Activated T-cell treated with anti-CD3 and anti-CD28 coated beads, Interleukin-2, amount 50 U/mL, for 72 hours (primary cell): ENCODE measurements at places on chromosomes 12 and 14. TPM values are rescaled to one million over a fixed set of nuclear protein-coding genes. Genes with fewer than 3 reads are reported as not detected.

DNA sequence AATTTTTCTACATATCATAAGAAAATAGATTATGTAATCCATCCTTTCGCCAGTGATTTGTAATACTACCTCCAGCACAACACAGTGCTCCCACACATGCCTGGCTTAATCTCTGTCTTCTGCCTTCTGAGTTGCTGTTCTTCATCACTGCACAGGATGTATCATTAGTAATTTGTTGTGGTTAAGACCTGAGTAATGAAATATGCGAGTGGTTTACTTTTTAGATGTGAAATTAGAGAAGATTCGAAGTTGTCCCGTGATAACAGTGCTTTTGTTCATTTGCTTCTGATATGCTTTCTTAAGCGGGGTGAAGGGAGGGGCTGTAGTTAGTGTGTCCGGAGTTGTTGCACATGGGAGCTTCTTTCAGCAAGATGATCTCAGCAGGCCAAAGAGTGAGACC, 18.1 kb downstream of the KRT85 start:
- peaks cover 6% of the 10 kb centered on the region for H3K4me1 ChIP-seq
- H3K36me3 ChIP-seq: no peaks in the 10 kb centered on the region
- no peak overlapping the region for H3K4me3 ChIP-seq
- H3K27me3 ChIP-seq: no peaks in the 10 kb centered on the region
- H3K27ac ChIP-seq: no peak overlapping the region
- no peak for DNase-seq

GRCh38 chr14:77378701-77379100, 1.5 kb downstream of the SAMD15 start:
- peaks cover 9% of the 10 kb centered on the region for H3K36me3 ChIP-seq
- H3K4me3 ChIP-seq: no peak overlapping the region
- H3K27ac ChIP-seq: no peak overlapping the region
- H3K27me3 ChIP-seq: no peaks in the 10 kb centered on the region
- H3K4me1 ChIP-seq: peaks cover 26% of the 10 kb centered on the region

Gene PRH2
- not detected for total RNA-seq

DNA sequence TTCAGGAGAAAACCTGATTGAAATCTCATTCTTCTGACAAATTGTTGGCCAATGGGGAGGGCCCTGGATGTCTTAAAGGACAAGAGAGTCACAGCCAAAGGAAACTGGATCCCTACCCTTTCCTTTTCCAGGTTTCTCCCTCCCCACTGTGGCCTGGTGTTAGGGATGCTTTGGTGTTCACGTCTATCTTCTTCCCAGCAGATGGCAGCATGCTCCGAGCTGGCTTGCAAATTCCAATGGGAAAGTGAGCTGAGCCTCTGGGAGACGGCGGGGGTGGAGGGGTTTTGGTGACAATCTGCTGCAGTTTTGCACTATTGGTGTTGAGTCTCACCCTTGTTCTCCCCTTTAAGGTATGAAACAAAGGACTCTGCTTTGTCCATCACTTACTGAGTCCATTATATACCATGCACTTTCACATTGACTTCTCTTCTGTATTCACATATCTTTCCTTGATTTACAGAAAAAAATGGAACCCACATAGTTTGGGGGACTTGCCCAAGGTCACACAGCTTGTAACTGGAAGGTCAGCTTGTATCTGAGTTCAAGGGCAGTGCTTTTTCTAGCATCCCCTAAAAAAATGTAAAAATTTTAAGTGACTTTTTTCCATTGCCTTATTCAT, 39.3 kb downstream of the CCDC177 start:
- H3K36me3 ChIP-seq: no peaks in the 10 kb centered on the region
- no peak for DNase-seq
- no peak overlapping the region for H3K27ac ChIP-seq
- no peaks in the 10 kb centered on the region for H3K4me1 ChIP-seq
- no peak overlapping the region for H3K4me3 ChIP-seq
- H3K27me3 ChIP-seq: peaks cover 32% of the 10 kb centered on the region

Gene CFAP54
- 0.67 TPM for total RNA-seq

- no peak overlapping the region for H3K27ac ChIP-seq
- H3K27me3 ChIP-seq: no peaks in the 10 kb centered on the region
- DNase-seq: no peak
- H3K4me1 ChIP-seq: no peaks in the 10 kb centered on the region
- H3K36me3 ChIP-seq: no peaks in the 10 kb centered on the region
- no peak overlapping the region for H3K4me3 ChIP-seq
These were observed 30.5 kb upstream of the SLC15A5 start for GRCh38 chr12:16307856-16308475.

Gene PLEKHG7
- total RNA-seq: not detected

Gene ENDOU
- 0.44 TPM for total RNA-seq

GRCh38 chr14:74942608-74943007, 12.8 kb downstream of the PGF start:
- H3K27me3 ChIP-seq: no peaks in the 10 kb centered on the region
- no peak for DNase-seq
- peaks cover 38% of the 10 kb centered on the region for H3K4me1 ChIP-seq

DNA sequence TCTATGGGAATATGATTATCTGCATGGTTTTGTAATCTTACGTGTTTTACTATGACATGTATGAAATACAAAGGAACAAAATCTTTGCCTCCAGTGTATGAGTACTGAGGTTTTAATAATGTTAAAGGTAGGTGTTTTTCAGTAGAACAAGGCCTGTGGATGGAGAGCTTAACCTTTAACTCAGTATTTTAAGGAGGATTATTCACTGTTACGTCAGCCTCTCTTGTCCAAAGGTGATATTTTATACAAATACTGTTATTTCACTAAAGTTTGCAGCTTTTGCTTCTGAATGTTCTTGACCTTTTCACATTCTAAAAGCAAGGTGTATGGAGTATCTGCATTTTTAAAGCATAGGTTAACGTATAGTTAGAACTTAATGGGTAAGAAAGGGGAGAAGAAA, 195.3 kb downstream of the ERC1 start:
- H3K27me3 ChIP-seq: no peaks in the 10 kb centered on the region
- H3K36me3 ChIP-seq: peaks cover 9% of the 10 kb centered on the region
- H3K4me1 ChIP-seq: peaks cover 18% of the 10 kb centered on the region
- DNase-seq: no peak
- H3K27ac ChIP-seq: peak overlapping the region; percentile 91

DNA sequence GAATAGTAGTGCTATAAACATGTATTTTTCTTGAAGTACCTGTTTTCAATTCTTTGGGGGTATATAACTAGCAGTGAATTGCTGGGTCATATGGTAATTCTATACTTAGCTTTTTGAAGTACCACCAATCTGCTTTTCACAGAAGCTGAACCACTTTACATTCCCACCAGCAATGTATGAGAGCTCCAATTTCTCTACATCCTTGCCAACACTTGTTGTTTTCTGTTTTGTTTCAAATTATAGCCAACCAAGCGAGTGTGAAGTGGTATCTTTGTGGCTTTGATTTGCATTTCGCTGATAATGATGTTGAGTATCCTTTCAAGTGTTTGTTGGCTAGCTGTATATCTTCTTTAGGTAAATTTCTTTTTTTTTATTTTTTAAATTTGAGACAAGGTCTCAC, 95.7 kb downstream of the PAPLN start:
- H3K27ac ChIP-seq: no peak overlapping the region
- peaks cover 2% of the 10 kb centered on the region for H3K36me3 ChIP-seq
- no peaks in the 10 kb centered on the region for H3K4me1 ChIP-seq
- H3K27me3 ChIP-seq: no peaks in the 10 kb centered on the region
- DNase-seq: no peak
- no peak overlapping the region for H3K4me3 ChIP-seq

- no peak overlapping the region for H3K27ac ChIP-seq
- no peaks in the 10 kb centered on the region for H3K4me1 ChIP-seq
- no peak overlapping the region for H3K4me3 ChIP-seq
- peak; percentile 43 for DNase-seq
- H3K27me3 ChIP-seq: no peaks in the 10 kb centered on the region
- no peaks in the 10 kb centered on the region for H3K36me3 ChIP-seq
These were observed 33.8 kb upstream of the FGD4 start for GRCh38 chr12:32365473-32366064.

- peaks cover 1% of the 10 kb centered on the region for H3K36me3 ChIP-seq
- H3K4me1 ChIP-seq: peaks cover 18% of the 10 kb centered on the region
- H3K4me3 ChIP-seq: peak overlapping the region; percentile 91
- no peak for DNase-seq
These were observed 5.7 kb upstream of the CCND2 start for GRCh38 chr12:4267704-4268328.

Gene KCNH3
- total RNA-seq: 1.7 TPM

DNA sequence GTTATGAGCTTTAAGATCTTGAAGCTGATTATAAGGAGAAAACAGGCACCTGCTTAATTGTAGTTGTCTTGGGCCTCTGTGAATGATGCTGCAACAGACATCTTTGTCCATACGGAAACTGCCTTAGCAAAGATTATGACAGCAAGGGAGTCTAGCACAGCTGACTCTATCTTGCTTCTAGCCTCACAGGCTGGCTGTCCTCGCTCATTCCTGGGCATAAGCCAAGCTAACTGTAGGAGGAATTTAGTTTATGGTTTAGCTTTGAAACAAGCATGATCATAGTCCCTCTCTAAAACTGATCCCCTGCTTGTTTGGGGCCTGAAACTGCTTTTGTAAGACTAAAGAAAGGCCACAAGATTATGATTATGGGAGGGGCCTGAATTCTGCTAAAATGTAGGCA, 74.3 kb upstream of the C14orf132 start:
- no peak overlapping the region for H3K4me3 ChIP-seq
- no peaks in the 10 kb centered on the region for H3K4me1 ChIP-seq
- H3K27me3 ChIP-seq: no peaks in the 10 kb centered on the region
- DNase-seq: no peak
- H3K36me3 ChIP-seq: no peaks in the 10 kb centered on the region

Gene DEPDC4
- 4.1 TPM for total RNA-seq

DNA sequence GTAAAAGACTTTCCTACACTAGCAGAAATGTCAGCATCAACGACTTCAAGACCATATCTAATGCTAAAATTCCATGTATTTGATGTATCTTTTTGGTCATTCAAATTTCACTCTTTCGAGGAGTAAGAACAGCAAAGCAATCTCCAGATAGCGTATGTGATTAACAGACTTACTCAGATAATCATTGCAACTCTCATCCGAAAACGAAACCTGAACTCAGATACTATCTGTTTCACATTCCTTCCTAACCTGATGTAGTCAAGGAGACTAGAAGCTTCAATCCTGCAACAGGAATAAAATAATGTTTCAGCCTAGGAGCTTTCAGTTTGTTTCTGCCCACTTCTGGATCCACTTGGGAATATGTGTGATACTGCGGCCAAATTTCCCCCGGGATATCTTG, 286.3 kb downstream of the NUAK1 start:
- H3K4me1 ChIP-seq: no peaks in the 10 kb centered on the region
- DNase-seq: no peak
- no peaks in the 10 kb centered on the region for H3K36me3 ChIP-seq
- H3K4me3 ChIP-seq: no peak overlapping the region

DNA sequence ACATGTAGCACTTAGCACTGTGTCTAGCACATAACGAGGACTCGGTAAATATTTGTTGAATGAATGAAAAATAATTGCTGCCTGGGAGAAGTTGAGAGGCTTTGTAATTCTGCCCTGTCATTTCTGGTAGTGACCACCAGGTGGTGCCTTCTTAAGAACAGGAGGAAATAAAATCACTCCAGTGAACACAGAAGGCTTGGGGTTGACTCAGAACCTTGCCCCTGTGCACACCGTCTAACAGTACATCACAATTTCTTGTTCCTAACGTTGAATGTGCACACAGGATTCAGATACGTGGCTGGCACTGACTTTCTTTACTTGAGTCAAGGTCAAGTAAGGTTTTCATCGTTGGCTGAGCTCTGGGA, 91.8 kb downstream of the RGS6 start:
- no peak overlapping the region for H3K27ac ChIP-seq
- peaks cover 20% of the 10 kb centered on the region for H3K4me1 ChIP-seq
- peak overlapping the region; percentile 20 for H3K4me3 ChIP-seq
- peaks cover 62% of the 10 kb centered on the region for H3K27me3 ChIP-seq

Gene C3AR1
- total RNA-seq: 0.19 TPM

- no peaks in the 10 kb centered on the region for H3K4me1 ChIP-seq
- H3K4me3 ChIP-seq: no peak overlapping the region
- no peak for DNase-seq
- H3K27ac ChIP-seq: no peak overlapping the region
- no peaks in the 10 kb centered on the region for H3K36me3 ChIP-seq
These were observed 34.8 kb upstream of the TSPAN9 start for GRCh38 chr12:3042394-3042793.

Gene PRB2
- not detected for total RNA-seq

- no peak for DNase-seq
- peaks cover 11% of the 10 kb centered on the region for H3K4me1 ChIP-seq
- H3K27me3 ChIP-seq: no peaks in the 10 kb centered on the region
- H3K4me3 ChIP-seq: no peak overlapping the region
- no peaks in the 10 kb centered on the region for H3K36me3 ChIP-seq
These were observed 249.2 kb upstream of the PWP1 start for GRCh38 chr12:107436376-107436775.

GRCh38 chr12:124338448-124338847, 43.6 kb downstream of the RFLNA start:
- H3K36me3 ChIP-seq: peaks cover 4% of the 10 kb centered on the region
- no peak for DNase-seq
- no peak overlapping the region for H3K27ac ChIP-seq
- H3K4me3 ChIP-seq: no peak overlapping the region
- H3K27me3 ChIP-seq: no peaks in the 10 kb centered on the region

DNA sequence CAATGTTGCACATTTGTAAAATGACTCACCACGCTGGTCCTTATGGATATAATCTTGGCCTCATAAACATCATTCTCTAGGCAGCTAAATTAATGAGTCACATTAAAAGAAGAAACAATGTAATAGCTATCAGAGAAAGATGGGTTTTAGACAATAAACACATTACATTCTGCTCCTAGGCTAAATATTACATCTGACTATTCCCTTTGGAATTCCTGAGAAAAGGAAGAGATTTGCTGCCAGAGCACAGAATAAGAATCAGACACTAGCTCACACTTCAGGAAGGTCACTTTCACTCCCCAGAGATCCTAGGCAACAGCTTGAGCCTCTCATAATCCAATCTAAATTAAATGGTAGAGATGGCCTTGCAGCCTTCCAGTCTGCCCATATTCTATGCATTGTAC, 218.2 kb downstream of the PTPRO start:
- no peak overlapping the region for H3K27ac ChIP-seq
- H3K27me3 ChIP-seq: no peaks in the 10 kb centered on the region
- DNase-seq: no peak

GRCh38 chr12:3543826-3544225, 52.8 kb downstream of the PRMT8 start:
- no peaks in the 10 kb centered on the region for H3K36me3 ChIP-seq
- H3K4me3 ChIP-seq: no peak overlapping the region
- no peaks in the 10 kb centered on the region for H3K4me1 ChIP-seq
- no peak for DNase-seq

Gene TAS2R46
- total RNA-seq: 0.72 TPM
